ENCODE measurements at places on chromosomes 6 and 20.

DNA sequence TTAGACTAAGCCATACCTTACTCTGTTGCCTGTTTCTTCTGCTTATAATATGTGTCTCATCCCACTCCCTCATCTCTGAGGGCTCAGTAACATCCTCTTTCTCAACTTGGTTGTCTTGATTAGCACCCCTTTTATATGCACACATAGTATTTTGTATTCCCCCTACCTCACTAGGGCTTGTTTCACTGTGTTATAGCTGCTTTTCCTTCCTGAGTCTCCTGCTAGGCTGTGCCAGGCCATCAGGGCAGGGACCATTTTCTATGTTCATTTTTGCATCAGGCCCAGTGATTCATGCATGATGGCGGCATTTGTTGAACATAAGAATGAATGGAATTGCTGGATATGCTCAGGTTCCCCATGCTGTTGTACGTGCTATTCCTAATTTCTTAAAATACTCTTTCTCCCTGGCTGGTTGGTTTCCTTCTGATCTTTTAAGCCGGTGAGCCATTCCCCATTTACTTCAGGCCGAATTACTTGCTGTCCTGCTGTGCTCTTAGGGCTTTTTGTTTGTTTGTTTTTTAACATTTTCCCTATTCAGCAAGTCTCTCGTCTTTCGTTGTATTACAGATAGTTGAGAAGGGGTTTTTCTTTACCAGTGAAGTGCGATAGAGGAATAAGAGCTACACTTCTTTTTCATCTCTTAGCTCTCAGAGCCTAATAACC is 183.2 kb downstream of the CARMIL1 start:
- no peaks in the 10 kb centered on the region for H3K4me1 ChIP-seq
- no peak for DNase-seq
- no peaks in the 10 kb centered on the region for H3K36me3 ChIP-seq
- H3K4me3 ChIP-seq: no peak overlapping the region
- H3K27ac ChIP-seq: no peak overlapping the region

DNA sequence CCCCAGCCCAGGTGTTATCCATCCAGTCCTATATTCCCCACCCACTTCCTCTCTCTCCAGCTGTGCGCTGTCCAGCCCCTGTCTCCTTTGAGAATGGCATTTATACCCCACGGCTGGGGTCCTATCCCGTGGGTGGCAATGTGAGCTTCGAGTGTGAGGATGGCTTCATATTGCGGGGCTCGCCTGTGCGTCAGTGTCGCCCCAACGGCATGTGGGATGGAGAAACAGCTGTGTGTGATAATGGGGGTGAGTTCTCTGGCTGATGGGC is 1.1 kb downstream of the C2 start:
- H3K27me3 ChIP-seq: peaks cover 5% of the 10 kb centered on the region
- no peak overlapping the region for H3K27ac ChIP-seq
- no peak for DNase-seq
- H3K4me1 ChIP-seq: no peaks in the 10 kb centered on the region
- H3K4me3 ChIP-seq: no peak overlapping the region
- H3K36me3 ChIP-seq: no peaks in the 10 kb centered on the region

GRCh38 chr20:41205313-41205712 is 68.0 kb downstream of the PLCG1 start:
- DNase-seq: no peak
- H3K4me3 ChIP-seq: no peak overlapping the region
- H3K4me1 ChIP-seq: peaks cover 5% of the 10 kb centered on the region
- H3K36me3 ChIP-seq: peaks cover 33% of the 10 kb centered on the region

DNA sequence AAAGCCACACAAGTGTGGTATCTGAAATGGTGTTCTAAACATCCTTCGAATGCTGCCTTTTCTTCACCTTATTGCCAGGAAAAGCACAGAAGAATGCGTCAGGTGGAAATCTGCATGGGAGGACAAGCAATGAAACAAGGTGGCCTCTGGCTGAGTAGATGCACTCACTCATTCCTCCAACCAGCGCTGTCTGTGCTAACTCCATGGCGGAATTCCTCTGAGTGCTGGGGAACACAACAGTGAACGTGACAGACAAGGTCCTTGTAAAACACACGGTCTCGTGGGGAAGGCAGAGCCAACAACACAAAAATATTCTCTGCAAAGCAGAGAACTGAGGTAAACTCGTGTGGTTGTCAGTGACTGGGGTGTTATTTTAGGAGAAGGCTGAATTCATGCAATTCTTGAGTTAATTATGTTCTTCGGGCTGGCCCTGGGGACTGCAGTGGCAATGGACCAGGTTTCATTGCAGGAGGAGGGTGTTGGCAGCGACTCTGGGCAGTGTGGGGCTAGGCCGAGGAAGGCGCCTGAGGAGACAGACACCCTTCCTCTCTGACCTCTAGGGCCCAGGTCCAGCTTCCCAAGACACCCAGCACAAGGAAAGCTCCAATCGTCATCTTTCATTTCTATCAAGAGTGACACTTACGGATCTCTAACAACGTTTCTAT is 339.7 kb downstream of the PRKN start:
- no peaks in the 10 kb centered on the region for H3K27me3 ChIP-seq
- H3K4me3 ChIP-seq: peak overlapping the region; percentile 27
- DNase-seq: peak; percentile 48
- peaks cover 12% of the 10 kb centered on the region for H3K4me1 ChIP-seq
- peak overlapping the region; percentile 77 for H3K27ac ChIP-seq

DNA sequence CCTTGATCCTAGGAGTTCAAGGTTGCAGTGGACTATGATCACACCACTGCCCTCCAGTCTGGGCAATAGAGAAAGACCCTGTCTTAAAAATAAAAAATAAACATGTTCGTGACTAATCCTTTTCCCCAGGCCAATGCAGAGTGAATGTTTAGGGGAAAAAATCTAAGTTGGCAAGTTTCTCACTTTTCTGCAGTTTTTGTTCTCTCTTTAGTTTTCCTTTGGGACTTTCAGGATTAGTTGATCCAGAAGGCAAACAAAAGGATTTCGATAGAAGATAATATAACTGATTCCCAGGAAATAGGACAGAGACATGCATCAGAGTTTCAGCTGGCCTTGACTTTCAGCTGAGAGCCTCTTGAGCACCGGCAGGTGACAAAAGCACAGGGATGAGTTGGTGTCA is 53.3 kb downstream of the SOD2 start:
- DNase-seq: no peak
- H3K27ac ChIP-seq: no peak overlapping the region
- H3K4me1 ChIP-seq: no peaks in the 10 kb centered on the region

DNA sequence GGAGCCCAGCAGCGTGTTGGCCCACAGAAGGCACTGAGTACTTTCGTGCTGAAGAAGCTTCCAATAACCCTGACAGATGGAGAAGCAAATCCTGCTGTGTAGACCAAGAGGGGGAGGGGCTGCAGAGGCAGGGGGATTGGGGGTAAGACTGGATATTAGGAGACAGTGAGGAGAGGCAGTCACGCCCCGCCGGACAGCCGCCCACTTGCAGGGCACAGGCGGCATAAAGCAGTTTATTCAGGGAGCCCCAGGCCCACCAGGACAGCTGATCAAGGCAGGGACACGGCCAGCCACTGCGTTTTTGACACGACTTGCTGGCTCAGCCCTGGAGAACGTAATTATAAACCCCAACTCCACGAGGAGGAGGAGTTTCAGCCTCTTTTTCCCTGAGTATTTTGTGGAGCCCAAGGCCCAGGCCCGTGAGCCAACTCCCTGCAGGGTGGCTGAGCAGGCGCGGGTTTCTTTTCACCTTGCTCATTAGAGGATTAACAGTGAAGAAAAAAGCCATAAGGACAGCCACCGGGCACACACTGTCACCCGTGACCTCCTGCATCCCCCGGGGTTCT is 177.9 kb downstream of the TFAP2C start:
- H3K27ac ChIP-seq: no peak overlapping the region
- H3K36me3 ChIP-seq: no peaks in the 10 kb centered on the region
- H3K4me3 ChIP-seq: no peak overlapping the region

- no peaks in the 10 kb centered on the region for H3K27me3 ChIP-seq
- H3K27ac ChIP-seq: peak overlapping the region; percentile 99
- H3K4me3 ChIP-seq: no peak overlapping the region
- peaks cover 16% of the 10 kb centered on the region for H3K4me1 ChIP-seq
These were observed 34.5 kb upstream of the ID4 start for GRCh38 chr6:19802656-19803055.

DNA sequence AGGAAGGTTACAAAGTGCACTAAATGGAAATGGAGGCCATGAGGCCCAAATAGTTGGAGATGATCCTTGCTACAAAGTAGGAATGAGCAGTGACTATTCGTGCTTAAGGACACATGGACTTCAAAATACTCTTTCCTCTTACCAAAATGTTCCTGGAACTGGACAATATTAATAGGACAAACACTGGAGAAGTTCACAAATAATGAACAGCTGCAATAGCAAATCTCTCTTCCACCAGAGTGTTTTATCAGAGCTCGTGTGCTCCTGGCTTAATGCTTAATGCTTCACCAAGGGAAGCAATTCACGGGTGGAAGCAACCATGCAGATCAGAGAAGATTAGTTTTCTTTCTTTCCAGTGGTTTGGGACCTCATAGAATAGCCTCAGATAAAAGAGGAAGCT is 435.4 kb downstream of the BCKDHB start:
- H3K27me3 ChIP-seq: no peaks in the 10 kb centered on the region
- H3K27ac ChIP-seq: no peak overlapping the region
- H3K36me3 ChIP-seq: no peaks in the 10 kb centered on the region
- no peak overlapping the region for H3K4me3 ChIP-seq
- no peak for DNase-seq
